ENCODE measurements at places on chromosomes 11 and 22.
A peak's percentile ranks its signal among the peaks of the same experiment; 100 is the strongest.

- DNase-seq: no peak
These were observed 68.8 kb upstream of the SCUBE2 start for GRCh38 chr11:9160166-9160565.

DNA sequence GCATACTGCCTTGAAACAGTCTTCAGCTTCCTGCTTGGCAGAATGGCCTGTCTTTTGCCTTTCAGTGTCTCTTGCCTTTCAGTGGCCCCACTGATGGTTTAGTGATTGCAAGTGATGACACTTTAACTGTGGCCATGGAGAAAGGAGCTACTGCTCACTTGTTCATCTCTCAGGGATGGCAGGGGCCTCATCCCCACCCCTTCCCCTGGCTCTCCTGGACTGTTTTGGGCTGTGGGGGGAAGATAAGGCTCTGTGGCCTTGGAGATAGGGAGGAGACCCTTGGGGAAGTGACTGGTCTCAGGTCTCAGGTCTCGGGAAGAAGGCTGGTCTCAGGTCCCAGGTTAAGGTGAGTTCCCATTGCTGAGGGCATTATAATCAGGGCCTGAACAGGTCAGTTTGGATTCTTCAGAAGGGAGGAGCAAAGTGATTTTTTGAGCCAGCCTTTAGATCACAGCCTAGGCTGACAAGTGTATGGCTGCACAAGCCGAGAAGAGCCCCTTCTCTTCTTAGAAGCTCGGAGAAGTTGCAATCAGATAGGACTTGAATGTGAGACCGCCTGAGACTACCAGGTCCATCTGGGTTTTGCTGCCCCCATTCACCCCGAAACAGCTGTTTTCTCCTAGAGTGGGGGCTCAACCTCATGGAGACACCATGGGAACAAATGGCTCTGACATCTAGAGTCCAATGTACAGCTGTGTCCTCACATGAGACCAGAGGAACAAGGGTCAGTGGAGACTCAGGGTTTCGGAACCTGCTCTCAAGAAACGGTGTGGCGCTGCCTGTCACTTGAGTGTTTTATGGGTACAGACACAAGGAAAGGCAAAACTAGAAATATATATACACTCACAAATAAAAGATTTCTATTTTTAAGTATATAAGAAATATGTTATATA, 15.9 kb upstream of the P2RY2 start:
- no peak for DNase-seq

GRCh38 chr11:87810486-87810885, 364.8 kb downstream of the RAB38 start:
- DNase-seq: no peak

DNA sequence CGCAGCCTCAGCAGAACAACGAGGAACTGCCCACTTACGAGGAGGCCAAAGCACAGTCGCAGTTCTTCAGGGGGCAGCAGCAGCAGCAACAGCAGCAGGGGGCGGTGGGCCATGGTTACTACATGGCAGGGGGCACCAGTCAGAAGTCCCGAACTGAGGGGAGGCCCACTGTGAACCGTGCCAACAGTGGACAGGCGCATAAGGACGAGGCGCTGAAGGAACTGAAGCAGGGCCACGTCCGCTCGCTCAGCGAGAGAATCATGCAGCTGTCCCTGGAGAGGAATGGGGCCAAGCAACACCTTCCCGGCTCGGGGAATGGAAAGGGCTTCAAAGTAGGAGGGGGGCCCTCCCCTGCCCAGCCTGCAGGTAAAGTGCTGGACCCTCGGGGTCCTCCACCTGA, 31.6 kb downstream of the AMOTL1 start:
- DNase-seq: no peak

DNA sequence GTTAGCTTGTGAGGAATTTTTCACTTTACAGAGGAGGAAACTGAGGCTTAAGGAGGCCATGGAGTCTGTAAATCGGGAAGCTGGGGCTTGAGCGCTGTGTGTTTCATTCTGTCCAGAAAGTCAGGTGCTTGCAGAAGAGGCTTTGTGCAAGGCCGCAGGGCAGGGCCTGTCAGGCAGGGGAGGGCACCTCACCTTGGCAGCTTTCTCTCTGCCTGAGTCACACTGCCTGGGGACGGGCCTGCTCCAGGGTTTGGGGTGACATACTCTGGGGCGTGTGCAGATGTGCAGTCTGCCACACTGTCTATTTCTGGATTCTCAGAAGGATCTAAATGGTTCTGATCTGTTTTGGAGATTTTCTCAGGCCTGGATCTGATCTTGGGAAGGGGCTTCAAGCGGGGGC, 8.4 kb downstream of the INCENP start:
- no peak for DNase-seq

GRCh38 chr22:22954656-22955055, 67.0 kb downstream of the IGLL5 start:
- no peak for DNase-seq

- DNase-seq: peak; percentile 66
These were observed 22.3 kb downstream of the SPON1 start for GRCh38 chr11:13984616-13985450.

DNA sequence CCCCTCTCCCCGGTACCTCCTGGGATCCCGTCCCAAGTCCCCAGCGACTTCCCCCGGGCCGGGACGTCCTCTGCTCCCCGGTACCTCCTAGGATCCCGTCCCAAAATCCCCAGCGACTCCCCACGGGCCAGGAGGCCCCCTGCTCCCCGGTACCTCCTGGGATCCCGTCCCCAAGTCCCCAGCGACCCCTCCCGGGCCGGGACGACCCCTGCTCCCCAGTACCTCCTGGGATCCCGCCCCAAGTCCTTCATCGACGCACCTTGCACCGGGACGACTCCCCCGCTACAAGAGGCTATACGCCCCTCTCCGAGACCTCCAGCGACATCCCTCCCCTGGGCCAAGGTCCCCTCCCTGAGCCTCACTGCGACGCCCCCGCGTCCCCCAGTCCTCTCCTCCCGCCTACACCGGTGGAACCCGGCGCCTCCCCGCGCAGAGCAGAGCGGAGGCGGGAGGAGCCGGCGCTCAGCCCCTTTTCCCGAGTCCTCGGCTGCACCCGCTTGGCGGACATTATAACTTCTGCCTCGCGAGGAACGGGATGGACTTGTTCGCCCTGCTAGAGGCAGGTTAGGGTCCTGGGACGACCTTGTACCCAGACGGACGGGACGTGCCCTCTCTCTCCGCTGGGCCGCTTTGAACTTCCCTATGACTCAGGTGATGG, 912 bp downstream of the KREMEN1 start:
- DNase-seq: no peak

- no peak for DNase-seq
These were observed 9.8 kb downstream of the LMNTD2 start for GRCh38 chr11:550746-551085.

DNA sequence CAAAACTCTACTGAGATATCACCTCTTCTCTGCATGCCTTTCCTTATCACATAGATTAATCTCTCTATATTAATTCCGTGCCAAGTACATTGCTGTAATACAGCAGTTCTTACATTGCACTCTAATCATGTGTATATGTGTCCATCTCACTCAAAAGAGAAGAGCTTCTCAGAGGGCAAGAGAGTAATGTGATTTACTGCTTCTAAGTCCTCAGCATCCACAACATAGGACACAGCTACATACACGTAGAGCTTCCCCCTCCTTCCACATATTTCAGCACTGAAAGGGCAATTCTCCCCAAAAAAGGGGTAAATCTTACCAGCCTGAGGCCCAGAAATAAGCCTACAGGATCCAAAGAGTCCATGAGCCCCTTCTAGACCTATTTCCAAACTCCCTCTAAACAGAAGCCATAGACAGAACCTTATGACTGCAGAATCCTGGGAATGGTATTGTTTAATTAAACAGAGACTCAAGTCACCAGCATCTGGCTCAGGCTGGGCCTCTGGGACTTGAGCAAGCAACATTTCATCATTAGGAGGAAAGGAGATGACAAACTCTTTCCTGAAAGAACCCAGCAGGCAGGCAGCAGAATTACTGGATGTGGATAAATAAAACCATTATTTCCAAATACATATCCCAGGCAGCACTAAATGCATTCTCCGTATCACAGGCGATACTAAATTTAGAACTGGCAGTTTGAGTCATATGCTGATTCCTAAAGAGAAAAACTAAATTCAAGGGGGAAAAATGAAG, 87.2 kb downstream of the KCNC1 start:
- peak; percentile 16 for DNase-seq

DNA sequence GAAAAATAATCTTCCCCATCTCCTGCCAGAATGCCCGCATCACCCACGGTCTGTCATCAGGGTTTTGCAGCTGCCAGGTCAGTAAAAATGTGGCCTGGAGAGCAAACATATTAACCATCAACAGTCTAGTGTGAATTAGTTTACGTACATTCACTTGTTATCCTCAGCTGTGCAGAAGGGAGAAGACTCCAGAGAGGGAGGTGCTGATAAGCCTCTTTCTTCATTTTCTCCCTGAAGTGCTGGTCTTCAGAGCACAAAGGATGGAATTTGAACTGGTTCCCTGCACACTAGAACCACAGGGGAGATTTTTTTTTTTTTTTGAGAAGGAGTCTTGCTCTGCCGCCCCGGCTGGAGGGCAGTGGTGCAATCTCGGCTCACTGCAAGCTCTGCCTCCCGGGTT, 8.2 kb downstream of the FGF19 start:
- no peak for DNase-seq

DNA sequence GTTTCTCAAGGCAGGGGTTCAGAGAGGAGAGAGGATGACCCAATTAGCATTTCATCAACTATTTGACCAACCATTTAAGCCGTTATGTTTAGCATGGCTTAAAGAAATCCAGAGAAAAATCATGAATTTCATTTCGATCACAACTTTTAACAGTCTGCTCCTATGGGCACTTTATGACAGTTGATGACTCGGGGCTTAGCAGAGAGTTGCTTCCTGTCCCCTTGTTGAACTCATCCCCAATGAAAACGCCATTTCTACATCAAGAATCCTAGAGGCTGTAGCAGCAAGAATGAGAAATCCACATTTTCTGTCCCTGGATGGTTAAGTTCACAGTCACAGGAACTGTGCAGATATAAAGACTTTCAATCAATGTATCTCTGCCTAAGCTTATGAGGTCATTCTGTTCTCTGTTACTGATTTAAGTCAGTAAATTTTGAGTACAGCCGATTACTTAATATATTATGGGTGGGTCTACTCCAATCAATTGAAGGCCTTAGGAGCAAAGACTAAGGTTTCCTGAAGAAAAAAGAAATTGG, 81.1 kb downstream of the BDNF start:
- no peak for DNase-seq

GRCh38 chr11:55106391-55106790, 155.6 kb upstream of the TRIM48 start:
- DNase-seq: no peak

- no peak for DNase-seq
These were observed 76.4 kb upstream of the DRD2 start for GRCh38 chr11:113551645-113552044.

DNA sequence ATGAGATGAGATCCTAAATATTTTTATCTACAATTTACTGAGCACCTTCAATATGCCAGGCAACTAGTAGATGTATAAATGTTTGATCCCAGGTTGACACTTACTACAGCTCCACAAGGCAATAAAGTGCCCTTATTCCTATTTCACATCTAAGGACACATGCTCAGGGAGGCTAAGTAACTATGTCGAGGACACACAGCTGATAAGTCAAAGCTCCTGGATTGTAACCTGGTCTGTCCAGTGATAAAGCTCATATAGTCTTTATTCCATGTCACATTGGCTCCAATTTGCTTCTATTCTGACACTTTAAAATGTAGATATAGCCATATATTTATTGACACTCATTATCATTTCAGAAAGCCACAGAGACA, 93.8 kb upstream of the BMAL1 start:
- no peak for DNase-seq

DNA sequence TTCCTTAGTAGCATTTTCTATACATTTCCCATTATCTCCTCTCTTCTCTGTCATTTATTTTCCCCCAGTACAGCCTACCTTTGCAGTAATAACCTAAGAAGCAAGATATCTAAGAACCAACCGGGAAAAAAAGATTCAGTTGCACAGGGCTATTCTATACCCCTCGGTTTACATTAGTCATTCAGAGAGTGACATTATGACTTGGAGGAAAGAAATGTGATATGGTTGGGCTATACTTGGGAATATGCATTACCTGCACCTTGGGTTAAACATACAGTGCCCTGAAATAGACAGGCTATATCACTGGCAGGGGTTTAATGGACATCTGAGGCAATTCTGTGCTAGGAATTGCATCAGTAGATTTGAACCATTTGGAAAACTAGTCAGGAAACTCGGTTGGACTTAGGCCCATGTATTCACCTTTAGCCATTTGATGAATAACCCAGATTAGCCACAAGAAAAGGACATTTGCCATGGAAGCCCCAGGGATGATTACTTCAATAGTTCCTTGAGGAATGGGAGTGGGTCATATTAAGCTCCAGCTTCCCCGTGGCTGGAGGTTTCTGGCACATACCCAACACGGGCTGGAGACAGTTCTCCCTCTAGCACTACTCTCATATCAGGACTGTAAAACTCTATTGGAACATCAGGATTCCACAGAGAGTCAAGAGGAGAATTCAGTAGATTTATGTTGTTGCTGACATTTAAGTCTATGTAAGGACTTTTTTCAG, 973.2 kb downstream of the NTM start:
- DNase-seq: no peak

- DNase-seq: peak; percentile 58
These were observed 36.7 kb downstream of the TPST2 start for GRCh38 chr22:26553056-26553752.

DNA sequence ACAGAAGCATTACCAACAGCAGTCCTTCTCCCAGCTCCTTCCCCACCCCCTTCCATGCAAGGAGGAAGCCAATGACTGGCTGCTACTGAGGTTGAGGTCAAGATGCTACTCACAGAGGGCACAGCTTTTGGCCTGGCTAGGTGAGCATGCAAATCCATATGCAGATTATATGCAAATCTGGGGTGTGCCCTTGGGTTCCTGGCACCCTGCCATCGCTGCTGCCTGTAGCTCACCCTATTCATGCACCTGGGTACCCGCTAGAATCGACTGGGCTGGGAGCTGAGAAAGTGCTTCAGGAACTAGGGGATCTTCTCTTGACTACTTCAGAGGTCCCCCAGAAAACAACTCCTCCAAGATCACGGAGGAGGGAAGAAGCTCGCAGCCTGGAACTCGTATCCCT, 4.0 kb downstream of the DSCAML1 start:
- DNase-seq: no peak

DNA sequence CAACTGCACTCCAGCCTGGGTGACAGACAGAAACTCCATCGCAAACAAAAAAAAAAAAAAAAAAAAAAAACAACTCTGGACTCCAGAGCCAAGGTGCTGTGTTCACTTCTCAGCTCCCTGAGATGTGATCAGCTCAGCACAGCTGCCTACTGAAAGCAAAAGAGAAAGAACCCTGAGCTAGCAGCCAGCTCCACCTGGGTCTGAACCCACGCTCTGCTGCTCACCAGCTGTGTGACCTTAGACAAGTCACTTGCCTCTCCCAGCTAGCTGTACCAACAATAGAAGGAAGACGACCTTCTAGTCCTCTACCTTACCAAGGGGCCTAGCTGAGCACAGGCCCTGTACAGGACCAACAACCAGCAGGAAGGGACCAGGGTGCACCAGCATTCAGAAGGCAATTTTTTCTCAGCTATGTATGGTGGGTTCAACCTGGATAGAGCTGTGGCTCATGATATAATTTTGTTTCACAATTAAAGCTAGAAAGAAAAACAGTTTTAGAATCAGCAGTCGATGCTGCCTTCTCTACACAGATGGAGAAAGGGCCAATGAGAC, 3.8 kb downstream of the DGCR2 start:
- no peak for DNase-seq

- no peak for DNase-seq
These were observed 56.2 kb upstream of the GLYAT start for GRCh38 chr11:58787903-58788302.

GRCh38 chr11:70671083-70671482, 272.8 kb downstream of the CTTN start:
- no peak for DNase-seq
